ENCODE measurements at places on chromosomes 1 and 21. TPM values are rescaled to one million over a fixed set of nuclear protein-coding genes. Genes with fewer than 3 reads are reported as not detected.

DNA sequence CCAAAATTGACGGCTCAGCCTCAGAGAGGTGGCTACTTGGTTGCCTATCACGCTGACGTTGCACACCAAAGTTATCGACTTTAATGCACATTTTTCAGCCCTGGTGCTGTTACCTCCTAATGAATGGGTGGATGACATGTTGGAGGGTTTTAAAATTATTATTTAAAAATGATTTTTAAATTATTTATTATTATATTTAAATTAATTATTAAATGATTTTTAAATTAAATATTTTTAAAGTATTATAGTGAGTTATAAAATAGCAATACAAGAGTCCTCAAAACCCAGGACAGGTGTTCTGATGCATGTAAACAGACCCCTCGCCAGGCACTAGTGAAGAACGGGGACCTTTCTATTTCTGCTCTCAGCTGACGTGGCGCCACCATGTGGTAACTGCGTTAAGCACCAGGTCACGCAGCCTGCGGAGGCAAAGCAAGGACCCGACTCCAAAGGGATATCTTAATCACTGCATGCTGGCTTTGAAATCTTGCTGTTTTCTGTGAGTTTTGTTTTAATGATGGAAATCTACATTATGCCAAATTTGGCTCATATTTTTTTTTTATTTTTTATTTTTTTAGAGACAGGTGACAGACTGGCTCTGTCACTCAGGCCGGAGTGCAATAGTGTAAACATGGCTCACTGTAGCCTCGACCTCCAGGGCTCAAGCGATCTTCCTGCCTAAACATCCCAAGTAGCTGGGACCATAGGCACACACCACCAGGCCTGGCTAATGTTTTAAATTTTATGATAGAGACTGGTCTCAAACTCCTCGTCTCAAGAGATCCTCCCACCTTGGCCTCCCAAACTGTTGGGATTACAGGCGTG, 22.6 kb downstream of the CASP9 start:
- DNase-seq: peak; percentile 57

DNA sequence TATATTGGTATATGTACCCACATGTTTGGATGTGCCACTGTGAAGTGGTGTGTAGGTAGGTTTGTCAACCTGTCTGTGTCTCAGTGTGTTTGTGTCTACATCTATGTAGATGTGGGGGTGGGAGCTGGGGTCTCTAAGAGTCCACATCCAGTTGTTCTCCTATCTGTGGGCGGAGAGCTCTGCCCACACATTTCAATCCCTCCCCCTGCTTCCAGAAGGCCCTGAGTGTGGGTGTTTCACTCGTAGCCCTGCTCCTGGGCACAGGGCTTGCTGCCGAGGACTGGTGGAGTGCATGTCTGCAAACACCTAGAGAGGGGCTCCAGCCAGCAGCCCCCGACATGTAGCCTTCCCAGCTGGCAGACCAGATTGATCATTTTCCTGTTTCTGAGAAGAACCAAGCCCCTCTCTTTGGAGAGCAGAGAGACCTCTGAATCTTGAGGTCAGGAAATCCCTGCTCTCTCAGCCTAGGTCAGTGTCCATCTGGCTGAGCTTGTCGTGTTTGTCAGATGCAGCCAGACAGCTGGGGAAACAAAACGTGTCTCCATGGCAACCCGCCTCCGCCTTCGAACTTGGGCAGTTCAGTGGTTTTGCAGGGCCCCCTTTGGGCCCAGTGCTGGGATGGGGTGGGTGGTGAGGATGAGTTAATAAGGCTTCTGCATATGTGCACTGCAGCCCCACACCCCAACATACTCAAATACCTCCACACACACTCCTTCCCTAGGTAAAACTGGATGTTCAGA, 31.2 kb upstream of the SYNC start:
- DNase-seq: no peak

- no peak for DNase-seq
Observed at GRCh38 chr1:7103874-7104273, 318.6 kb downstream of the CAMTA1 start.

Gene SPATC1L
- total RNA-seq: 9.0 TPM

GRCh38 chr1:33078030-33078591, 2.8 kb upstream of the AZIN2 start:
- no peak for DNase-seq

Gene RERE
- 129 TPM for total RNA-seq

GRCh38 chr1:109667452-109668122, at the start of gene GSTM2:
Gene GSTM2, plus strand, starts transcription at chr1:109668057. Its CDS starts 59 bp downstream, at chr1:109668116.
- peak; percentile 95 for DNase-seq

Gene AJAP1
- 0.09 TPM for total RNA-seq

GRCh38 chr21:34061983-34062382, 11.4 kb upstream of the MRPS6 start:
- DNase-seq: no peak

- no peak for DNase-seq
Observed at GRCh38 chr1:220113136-220113695, 19.3 kb downstream of the IARS2 start.

Gene CHD5
- total RNA-seq: 0.26 TPM

Gene FNBP1L
- 22.1 TPM for total RNA-seq

GRCh38 chr1:225559902-225560301, 93.0 kb downstream of the ENAH start:
- no peak for DNase-seq

DNA sequence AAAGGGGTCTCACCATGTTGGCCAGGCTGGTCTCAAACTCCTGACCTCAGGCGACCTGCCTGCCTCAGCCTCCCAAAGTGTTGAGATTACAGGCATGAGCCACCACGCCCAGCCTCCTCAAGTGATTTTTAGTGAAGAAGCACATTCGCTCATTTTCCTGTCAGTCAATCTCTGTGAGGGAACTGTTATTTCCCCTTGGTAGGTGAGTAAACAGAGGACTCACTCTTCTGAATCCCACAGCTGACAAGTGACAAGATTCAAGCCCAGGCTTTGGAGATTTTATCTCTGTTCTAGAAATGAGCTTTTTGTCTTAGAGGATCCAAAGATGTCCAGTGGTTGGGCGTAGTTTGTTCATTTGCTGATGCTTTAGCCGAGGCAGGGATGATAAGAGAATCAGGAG, 43.9 kb upstream of the TACSTD2 start:
- no peak for DNase-seq

- DNase-seq: no peak
Observed at GRCh38 chr1:89877756-89878155, 56.9 kb downstream of the LRRC8D start.

Gene RAB3B
- not detected for total RNA-seq

DNA sequence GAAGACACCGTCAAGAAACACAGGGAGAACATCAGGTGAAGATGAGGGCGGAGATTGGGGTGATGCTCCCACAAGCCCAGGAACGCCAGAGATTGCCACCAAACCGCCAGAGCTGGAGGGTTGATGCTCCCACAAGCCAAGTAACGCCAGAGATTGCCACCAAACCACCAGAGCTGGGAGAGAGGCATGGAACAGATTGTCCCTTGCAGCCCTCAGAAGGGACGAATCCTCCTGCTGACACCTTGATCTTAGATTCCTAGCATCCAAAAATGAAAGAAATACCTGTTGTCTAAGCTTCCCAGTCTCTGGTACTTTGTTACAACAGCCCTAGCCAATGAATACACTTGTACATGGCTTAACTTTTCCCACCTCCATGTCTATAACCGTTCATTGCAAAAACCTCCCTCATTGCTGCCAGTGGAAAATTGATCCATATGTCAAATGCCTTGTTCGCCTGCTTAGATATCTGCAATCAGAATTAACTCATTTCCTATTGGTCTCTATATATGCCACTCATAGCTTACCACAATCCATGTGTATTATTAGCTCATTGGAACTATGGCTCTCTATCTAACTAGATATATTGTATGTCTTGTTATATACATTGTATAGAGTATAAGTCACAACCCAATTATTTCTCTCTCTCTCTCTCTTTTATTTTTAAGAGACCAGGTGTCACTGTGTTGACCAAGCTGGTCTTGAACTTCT, 127.4 kb downstream of the ADSS2 start:
- no peak for DNase-seq

DNA sequence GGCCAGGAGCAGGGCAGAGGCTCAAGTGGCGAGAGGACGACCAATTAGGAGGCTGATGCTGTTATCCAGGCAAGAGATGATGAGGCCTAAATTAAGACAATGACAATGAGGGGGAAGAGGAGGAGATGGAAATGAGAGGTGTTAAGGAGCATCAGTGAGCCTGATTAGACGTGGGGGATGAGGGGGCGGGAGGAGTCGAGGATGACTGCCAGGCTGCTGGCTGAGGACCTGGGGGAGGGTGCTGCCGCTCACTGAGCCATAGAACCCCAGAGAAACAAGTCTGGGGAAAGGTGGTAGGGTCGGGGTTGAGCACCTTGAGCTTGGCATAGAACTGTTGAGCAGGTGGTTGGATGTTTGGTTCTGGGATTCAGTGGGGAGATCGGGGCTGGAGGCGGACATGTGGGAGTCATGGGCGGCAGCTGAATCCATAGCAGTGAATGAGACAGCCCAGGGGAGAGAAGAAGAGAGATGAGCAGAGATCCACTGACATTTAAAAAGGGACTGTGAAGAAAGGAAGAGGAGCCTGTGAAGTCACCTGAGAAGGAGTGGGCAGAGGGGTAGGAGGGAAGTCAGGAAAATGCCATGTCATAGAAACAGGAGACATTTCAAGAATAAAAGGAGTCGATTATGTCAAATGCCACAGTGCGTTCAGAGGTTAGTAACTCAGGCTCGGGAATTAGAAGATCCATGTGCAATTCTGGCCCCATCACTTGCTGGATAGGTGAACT, 28.5 kb downstream of the DLGAP3 start:
- DNase-seq: no peak

- DNase-seq: no peak
Observed at GRCh38 chr1:85262985-85263384, 3.5 kb upstream of the C1orf52 start.

Gene OXCT2
- total RNA-seq: 2.5 TPM

- DNase-seq: no peak
Observed at GRCh38 chr1:99594205-99594604, 51.7 kb upstream of the PALMD start.

- DNase-seq: no peak
Observed at GRCh38 chr1:219401724-219402625, 210.9 kb downstream of the ZC3H11B start.

Gene BSND
- not detected for total RNA-seq

Gene MPZ
- total RNA-seq: 1.3 TPM

- DNase-seq: no peak
Observed at GRCh38 chr1:6491480-6491962, at the start of gene PLEKHG5. Gene PLEKHG5, minus strand, starts transcription at chr1:6491667. Its CDS starts 14,096 bp downstream, at chr1:6477571.

- no peak for DNase-seq
Observed at GRCh38 chr1:230274254-230274653, 151.9 kb downstream of the PGBD5 start.

Gene F13B
- not detected for total RNA-seq

Gene KRTAP19-3
- total RNA-seq: not detected

Gene SPATA21
- total RNA-seq: not detected

DNA sequence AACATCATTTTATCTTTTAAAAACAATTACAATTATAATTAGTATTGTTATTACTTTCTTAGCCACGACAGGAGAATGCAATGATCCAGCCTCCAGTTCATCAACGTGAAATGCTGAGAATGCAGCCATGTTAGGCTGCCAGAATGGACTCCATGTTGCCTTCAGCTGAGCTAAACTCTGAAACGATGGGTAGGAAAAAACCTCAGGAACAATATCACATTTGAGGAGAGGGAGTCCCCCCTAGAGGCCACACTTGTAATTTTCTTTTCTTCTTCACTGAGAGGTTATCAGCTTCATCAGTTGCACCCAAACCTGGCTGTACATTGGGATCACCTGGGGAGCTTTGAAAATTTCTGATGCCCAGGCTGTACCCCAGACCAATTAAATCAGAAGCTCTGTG, 34.6 kb upstream of the DNAH14 start:
- DNase-seq: no peak

Gene EVA1B
- 4.9 TPM for total RNA-seq

GRCh38 chr1:23607944-23608343, 48.6 kb upstream of the ID3 start:
- DNase-seq: no peak

DNA sequence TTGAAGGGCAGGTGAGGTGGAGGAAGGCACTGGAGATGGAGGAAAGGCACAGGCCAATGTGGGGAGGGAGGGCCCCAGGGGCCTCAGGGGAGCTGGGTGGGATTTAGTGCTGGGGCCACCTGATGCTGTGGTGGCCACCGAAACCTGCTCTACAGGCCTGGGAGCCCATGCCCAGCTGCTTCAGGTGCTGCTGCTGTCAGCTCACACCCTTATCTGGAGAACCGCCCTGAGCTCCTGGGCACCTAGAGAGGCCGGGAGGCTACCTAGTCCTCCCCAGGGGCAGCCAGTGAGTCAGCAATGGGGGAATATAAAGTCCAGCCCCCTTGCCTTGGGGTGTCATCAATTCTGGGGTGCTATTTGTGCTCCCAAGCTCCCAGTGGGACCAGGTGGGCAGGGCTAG, 12.2 kb downstream of the FAM131C start:
- no peak for DNase-seq

DNA sequence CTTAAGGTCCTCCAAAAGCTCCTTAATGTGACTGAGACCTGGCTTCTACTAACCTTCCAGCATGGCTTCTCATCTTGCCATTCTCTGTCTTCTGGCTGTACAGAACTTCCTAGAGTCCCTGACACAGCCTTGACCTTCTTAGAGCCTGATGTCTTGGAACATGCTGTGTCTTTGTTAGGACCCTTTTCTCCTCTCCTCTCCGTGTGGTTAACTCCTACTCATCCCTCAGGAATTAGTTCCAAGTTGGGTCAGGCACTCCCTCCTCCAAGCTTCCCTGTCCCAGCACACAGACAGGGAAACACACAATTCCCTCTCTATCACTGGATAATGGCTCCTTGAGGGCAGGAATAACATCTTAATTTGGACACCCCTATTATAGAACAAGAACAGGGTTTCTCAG, 275.4 kb upstream of the USP24 start:
- no peak for DNase-seq

Gene OLIG2
- total RNA-seq: not detected

Gene LDLRAD2
- not detected for total RNA-seq

DNA sequence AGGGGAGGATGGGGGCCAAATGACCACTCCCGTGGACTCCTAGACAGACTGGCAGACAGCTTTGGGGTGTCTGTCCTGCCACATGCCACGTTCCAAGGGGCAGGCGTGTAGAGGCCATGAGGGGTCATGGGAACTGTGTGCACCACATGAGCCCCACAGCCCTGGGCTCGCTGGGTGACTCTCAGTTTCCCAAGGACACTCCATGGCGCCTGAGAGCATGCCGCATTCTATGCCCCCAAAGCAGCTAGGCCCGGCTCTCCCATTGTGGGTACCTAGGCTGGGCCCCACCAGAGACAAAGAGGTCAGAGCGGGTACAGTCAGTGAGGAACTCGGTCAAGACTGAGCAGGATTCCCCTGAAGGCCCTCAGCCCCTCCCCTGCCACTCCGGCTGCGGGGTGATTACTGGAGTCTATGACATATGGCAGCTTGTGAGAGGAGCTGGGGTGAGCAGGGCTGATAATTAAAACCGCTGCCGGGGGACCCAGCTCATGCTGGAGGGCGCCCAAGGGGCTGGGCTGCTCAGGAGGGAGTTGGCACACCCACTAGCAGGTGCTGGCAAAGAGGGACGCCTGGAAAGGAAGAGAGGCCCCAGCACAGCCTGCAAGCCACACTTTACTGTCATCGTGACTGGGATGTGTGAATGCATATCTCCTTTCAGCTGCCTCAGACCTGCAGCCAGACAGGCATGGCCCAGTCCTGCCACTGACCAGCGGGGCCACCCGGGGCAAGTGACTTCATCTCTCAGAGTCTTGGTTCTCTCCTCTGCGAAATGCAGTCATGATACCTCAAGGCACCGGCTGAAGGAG, 8.4 kb downstream of the LRP8 start:
- no peak for DNase-seq

Gene CRYAA
- total RNA-seq: not detected

- DNase-seq: no peak
Observed at GRCh38 chr1:62110198-62110817, 84.3 kb upstream of the L1TD1 start.

GRCh38 chr1:3588395-3588794, 22.9 kb downstream of the MEGF6 start:
- DNase-seq: no peak

All from heart right ventricle (tissue), 16 donors.